ENCODE measurements at places on chromosomes 6 and 20.
A peak's percentile ranks its signal among the peaks of the same experiment; 100 is the strongest.

DNA sequence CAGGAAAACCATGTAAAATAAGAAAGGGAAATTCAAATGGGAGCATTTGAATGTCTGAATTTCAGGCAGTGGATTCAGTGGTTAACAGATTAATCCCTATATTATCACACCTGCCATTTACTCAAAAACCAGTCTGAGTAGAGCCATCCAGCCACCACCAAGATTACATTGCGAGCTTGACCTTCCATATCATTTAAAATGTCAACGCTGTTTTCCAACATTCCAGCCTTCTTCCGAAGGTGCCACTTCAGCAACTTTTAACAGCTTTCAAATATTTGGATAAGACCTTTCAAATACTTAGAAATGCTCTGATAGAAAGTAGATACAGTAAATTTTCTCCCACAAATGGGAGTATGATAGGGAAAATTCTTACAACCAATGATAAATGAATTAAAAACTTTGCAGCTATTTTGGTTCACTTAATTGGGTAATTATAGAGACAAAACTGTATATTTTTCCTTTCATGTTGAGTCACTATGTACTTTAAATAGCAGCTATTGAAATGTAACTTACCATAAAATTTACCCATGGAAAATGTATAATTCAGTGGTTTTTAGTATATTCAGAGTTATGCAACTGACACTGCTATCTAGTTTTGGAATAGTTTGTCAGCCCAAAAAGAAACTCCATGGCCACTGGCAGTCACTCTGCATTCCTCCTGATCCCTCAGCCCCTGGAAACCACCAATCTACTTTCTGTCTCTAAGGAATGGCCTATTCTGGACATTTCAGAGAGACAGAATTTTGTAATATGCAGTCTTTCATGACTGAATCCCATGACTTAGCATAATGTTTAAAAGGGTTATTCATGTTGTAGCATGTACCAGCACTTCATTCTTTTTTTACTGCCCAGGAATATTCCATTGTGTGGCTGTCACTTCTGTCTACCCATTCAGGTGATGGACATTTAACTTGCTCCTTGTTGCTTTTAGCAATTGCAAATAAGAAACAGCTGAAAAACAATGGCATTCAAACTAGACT lies 21.5 kb downstream of the EZR start:
- no peak for DNase-seq

DNA sequence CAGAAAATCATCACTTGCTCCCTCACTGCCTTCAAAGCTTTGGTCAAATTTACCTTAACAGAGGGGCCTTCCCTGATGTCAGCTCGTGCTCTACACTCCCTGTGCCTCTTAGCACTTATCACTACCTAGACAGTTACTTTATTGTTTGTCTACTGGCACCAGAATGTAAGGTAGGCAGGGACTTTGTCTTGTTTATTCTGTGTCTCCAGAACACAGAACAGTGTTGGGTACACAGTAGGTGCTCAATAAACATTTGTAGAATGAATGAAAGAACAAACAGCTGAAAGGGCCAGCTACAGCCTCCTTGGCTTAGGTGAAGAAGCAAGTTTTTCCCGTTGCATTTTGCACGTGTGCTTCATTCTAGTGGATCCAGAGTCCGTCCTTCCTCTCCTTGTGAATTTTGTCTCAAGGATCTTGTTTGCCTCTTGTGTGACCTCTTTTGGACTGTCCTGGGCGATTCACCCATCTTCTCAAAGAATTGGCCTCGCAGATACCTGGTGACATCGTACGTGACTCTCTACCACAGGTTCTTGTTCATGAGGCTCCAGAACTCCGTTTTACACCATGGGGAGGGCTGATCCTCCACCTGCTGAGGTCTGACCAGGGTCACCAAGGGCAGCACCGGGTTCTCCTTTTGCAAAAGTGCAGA lies 84.2 kb upstream of the ARMC2 start:
- DNase-seq: no peak

GRCh38 chr20:1813101-1813529 lies 82.1 kb upstream of the SIRPA start:
- DNase-seq: no peak

- no peak for DNase-seq
These were observed 12.4 kb downstream of the B4GALT5 start for GRCh38 chr20:49701241-49701790.

- DNase-seq: no peak
These were observed 30.2 kb downstream of the TRAM2 start for GRCh38 chr6:52546678-52547077.

- DNase-seq: no peak
These were observed 2.6 kb downstream of the BLCAP start for GRCh38 chr20:37524859-37525708.

GRCh38 chr6:89731924-89732567 lies 87.5 kb downstream of the MDN1 start:
- no peak for DNase-seq

DNA sequence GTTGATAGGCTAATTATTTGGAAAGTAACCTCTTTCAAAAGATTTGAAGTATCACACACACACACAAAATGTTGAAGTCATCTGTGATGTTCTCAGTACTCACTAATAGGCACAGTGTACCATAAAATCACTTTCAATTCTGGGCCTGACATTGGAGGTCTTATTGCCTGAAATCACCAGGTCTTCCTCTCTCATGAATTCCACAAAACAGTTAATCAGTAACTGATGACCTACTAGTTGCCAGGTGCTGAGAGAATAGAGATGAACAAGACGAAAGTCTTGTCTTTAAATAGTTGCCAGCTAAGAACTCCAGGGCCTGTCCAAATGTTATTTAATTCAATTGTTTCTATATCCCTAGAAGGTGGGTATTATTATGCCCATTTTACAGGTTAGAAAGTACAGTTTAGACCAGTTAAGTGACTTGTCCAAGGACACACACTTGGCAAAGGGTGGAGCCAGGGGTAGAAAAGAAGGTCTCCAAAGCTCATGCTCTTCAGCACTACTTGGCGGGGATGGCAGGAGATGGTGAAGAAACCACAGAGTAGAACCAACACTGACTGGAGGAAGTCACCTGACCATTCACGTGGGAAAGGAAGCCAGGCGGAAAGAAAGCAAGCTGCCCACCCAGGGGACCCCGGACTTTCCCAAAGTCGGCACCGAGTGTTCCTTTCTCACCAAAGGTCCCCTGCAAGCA lies 116.4 kb downstream of the KIF6 start:
- DNase-seq: no peak

- DNase-seq: no peak
These were observed 134.8 kb upstream of the BEND6 start for GRCh38 chr6:56820060-56820459.

- no peak for DNase-seq
These were observed 18.3 kb downstream of the KIF16B start for GRCh38 chr20:16554766-16555543.

GRCh38 chr6:21327326-21328112 lies 266.0 kb upstream of the SOX4 start:
- DNase-seq: no peak

DNA sequence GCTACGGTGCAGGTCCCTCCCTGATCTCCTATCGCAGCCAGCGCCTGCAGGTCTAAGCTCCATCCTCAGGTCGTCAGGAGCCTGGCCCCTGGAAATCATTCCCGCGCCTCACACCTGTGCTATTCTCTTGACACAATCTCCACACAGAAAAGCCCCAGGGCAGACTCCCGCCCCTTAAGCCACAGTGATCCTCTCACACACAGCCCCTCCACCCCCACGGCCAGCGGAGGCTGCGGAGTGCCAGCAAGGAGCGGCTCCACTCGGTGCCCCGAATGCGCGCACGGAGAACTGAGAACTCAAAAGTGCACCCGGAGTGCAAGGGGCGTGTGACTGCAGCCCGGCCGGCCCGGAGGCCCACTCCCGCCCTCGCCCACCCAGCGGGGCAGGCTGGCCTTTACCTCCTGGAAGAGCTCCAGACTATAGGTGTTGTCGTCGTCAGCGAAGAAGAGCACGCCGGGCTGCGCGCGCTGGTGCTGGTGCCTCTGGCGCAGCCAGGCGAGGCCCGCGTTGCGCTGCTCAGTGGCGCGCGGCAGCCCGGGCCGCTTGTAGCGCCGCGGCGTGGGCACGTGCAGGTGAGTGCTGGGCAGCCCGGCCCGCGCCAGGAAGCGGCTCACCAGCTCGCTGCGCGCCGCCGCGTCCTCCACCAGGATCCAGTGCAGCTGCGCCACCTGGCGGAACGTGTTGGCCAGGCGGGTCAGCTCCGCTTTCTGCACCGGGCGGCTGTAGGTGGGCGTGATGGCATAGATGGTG lies 1.2 kb downstream of the B3GAT2 start:
- DNase-seq: peak; percentile 85

DNA sequence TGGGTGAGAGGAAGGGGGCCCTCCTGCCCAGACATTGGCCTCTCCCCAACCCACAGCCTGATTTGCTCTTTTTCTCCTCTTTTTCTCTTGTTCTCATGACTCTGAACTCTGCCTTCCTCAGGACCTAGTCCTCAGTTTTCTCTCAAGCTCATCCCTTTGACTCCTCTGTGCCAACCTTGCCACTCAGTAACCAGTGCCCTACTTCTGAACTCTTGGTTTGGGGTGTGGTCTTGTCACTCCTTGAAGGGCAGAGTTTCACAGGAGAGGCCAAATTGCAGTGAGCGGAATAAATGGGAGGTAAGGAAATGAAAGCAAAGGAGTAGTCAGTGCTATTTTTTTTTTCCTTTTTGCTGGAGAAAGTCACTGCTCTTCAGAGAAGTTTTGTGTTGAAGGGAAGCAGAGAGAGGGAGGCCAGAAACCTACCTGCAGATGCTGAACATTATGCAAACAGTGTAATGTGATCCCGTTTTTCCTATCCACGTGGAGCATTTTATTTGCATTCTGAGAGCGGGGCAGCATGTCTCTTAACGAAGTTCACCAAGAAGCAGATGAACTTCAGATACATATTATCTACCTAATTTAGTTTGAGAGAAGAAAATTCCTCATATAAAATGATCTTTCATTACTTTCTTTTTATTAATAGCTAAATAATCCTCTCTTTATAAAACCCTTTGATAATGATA lies 26.9 kb downstream of the CFAP61 start:
- no peak for DNase-seq

DNA sequence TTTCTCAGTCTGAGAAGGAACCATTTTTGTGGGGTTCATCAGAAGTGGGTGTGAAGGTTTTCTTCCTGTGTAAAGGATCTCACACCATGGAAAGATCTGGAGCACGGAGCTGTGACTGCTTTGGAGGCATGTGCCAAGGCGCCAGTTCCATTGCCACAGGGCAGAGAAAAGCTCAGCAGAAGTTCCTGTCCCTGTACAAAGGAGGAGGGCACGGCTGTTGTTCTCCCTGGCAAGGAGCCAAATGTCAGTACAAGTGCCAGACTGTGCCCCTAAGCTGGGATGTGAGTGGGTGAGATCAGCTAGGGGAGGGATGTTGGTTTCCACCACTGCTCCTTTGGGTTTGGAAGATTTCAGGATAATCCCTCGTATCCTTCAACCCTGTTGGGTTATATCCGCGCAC lies 117.3 kb downstream of the CRYBG1 start:
- no peak for DNase-seq

DNA sequence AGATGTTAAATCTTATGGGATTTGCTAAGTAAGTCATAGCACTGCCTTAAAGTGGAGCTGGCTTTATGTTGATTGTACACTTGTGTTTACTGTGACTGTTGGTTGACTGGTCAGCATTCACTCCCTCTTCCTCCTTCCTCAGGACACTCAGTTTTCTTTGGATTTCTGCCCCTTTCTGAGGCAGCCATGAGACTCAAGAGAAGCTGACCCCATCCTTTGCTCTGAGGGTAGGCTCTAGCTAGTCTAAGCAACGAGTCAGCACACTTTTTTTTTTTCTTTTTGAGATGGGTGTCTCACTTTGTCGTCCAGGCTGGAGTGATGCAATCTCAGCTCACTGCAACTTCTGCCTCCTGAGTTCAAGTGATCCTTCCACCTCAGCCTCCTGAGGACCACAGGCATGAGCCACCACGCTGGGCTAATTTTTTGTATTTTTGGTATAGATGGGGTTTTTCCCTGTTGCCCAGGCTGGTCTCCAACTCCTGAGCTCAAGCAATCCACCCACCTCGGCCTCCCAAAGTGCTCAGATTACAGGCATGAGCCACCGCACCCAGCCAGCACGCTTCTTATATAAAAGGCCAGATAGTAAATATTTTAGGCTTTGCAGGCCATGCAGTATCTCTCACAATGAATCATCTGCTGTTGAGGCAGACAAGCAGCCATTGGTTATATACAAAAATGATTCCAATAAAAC lies 191.4 kb downstream of the NFATC2 start:
- DNase-seq: no peak

DNA sequence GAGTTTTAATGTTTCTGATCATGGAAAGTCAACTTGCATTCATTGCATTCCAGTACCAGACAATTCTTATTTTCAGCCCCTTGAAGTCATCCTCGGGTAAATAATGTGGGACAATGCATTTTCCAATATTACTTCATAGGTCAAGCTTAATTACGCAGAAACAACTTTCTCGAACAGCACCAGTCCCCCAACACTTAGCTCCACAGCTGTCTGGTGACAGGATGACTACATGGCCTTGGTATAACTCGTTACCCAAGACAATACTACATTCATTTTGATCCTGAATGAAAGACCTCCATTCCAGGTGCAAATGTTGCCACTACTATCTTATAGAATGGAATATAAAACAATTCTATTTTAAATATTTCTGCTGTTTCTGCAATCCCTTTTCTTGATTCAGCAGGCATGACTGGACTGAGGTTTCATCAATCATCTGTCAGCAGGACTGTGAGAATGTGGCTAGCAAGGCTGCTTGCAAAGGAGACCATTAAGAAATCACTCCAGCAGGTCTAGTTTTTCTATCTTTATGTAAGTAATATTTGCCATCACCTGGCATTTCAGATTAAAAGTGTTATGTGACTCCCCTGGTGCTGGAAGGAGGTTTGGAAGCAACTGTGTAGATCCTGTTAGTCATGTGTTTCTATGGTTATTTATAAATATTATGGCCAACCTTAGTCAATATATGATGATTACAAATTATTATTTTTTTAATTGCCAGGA lies 147.9 kb downstream of the HAO1 start:
- DNase-seq: no peak

- DNase-seq: no peak
These were observed 6.2 kb downstream of the COL9A3 start for GRCh38 chr20:62822788-62823651.

DNA sequence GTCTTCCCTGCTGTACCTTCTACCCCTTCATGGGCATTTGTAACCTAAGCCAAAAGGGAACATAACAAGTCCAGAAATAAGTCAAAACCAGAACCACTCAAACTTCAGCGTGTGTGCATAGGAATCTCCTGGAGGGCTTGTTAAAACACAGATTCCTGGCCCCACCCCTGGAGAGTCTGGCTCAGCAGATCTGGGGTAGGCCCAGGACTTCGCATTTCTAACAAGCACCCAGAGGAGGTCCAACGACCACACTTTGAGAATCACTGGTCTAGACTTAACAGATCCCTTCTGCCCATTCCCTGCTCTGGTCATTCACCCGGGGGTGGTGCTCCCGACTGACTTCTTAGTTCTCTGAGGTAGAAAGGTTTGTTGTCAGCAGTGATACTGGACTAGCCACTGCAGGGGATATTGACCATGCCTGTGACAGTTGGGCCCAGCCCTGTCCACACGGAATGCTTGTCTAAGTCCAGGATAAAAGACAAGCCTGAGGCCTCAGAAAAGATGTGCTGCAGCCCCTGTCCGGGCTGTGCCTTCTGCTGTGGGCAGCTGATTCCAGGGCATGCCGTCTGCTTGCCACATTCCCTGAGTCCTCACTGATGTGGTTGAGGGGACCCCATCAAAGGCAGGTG lies 68.6 kb downstream of the SYNJ2 start:
- no peak for DNase-seq
